Chondrocyte (in vitro differentiated cells): ENCODE measurements at places on chromosomes 3 and 15. TPM values are rescaled to one million over a fixed set of nuclear protein-coding genes. Genes with fewer than 3 reads are reported as not detected.

- DNase-seq, result peak; percentile 62
- no peak overlapping the region for H3K4me3 ChIP-seq
- peaks cover 35% of the 10 kb centered on the region for H3K27me3 ChIP-seq
- H3K27ac ChIP-seq, result no peak overlapping the region
- H3K36me3 ChIP-seq, result no peaks in the 10 kb centered on the region
Measured at GRCh38 chr3:13144163-13145023, 71.2 kb upstream of the IQSEC1 start.

- peak overlapping the region; percentile 98 for H3K27ac ChIP-seq
- peaks cover 70% of the 10 kb centered on the region for H3K4me1 ChIP-seq
- no peak overlapping the region for H3K4me3 ChIP-seq
Measured at GRCh38 chr15:70835841-70836240, 18.1 kb downstream of the LARP6 start.

- H3K4me3 ChIP-seq, result no peak overlapping the region
- H3K4me1 ChIP-seq, result peaks cover 18% of the 10 kb centered on the region
- H3K36me3 ChIP-seq, result no peaks in the 10 kb centered on the region
- peaks cover 2% of the 10 kb centered on the region for H3K27me3 ChIP-seq
- no peak overlapping the region for H3K27ac ChIP-seq
Measured at GRCh38 chr15:72968531-72968922, 83.7 kb upstream of the NEO1 start.

DNA sequence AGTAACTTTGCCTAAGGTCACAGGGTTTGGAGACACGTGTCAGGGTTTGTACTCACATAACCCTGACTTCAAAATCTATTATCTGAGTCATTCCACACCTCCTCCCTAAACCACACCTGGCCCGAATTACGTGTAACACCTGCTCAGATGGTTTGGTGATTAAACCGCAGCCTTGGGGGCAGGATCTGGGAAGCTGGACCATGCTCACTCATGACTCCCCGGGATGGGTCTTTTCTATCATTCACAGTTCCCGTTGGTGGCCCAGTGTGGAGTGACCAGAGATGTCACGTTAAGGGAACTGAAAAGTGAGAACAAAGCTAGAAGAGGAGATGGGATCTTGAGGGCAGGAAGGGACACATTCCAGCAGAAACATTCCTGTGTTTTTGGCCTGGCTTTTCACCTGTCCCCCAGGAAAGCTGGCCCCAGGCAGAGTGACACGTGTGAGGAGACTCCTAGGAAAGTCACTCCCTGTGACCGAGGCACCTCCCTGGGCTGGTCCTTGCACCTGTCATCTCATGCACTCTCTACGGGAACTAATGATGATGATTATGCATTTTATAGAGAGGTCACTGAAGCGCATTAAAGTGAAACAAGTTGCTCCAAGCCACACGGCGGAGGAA lies 75.4 kb upstream of the POMGNT2 start:
- H3K4me3 ChIP-seq, result no peak overlapping the region
- no peaks in the 10 kb centered on the region for H3K27me3 ChIP-seq
- DNase-seq, result no peak
- no peak overlapping the region for H3K27ac ChIP-seq
- no peaks in the 10 kb centered on the region for H3K36me3 ChIP-seq

DNA sequence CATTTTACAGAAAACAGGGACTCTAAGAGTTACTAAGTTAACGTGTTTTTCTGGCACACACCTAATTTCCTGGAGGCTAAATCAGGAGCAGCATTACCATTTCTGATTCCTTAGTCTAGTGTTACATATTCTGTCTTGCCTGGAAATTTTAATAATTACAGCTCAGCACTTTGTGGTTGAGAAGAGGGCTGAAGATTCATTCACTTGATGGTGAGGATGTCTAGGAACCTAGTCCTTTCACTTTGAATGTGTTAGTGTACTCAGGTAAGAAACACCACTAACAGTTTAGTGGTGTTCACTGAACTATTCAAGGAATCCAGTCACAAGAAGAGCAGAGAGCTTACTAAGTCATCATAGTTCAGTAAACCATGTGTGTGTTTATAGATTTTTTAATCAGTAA lies 102.8 kb downstream of the STT3B start:
- no peak for DNase-seq
- H3K36me3 ChIP-seq, result peaks cover 10% of the 10 kb centered on the region
- no peak overlapping the region for H3K27ac ChIP-seq
- H3K4me3 ChIP-seq, result no peak overlapping the region
- H3K4me1 ChIP-seq, result peaks cover 21% of the 10 kb centered on the region

DNA sequence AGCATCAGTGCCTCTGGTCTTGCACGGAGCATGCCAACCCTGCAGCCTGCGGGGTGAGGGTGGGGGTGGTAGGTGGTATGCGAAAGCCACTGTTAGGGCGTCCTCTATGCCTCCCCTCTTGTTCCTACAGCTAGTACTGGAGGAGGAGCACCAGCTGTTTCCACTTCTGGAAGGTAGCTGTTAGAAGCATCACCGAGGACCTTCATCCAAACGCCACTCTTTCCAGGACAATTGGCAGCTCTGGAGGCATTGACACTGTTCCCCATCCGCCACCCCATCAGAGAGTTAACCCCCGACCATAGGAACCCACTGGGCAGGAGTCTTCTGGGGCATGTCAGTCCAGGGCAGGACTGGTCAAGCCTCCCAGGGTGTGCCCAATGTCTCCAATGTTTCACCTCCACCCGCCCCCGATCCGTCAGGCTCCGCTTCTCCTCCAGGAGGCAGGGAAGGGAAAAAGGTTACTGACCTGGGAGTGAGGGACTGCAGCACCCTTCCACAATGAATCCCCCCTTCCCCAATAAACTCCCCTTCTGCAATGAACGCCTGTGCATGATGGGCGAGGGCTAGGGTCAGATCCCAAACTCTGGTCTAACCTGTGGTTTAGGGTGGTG lies 487 bp downstream of the DUOX2 start:
- H3K27ac ChIP-seq, result no peak overlapping the region
- H3K4me3 ChIP-seq, result no peak overlapping the region
- peaks cover 57% of the 10 kb centered on the region for H3K27me3 ChIP-seq
- H3K36me3 ChIP-seq, result peaks cover 2% of the 10 kb centered on the region

DNA sequence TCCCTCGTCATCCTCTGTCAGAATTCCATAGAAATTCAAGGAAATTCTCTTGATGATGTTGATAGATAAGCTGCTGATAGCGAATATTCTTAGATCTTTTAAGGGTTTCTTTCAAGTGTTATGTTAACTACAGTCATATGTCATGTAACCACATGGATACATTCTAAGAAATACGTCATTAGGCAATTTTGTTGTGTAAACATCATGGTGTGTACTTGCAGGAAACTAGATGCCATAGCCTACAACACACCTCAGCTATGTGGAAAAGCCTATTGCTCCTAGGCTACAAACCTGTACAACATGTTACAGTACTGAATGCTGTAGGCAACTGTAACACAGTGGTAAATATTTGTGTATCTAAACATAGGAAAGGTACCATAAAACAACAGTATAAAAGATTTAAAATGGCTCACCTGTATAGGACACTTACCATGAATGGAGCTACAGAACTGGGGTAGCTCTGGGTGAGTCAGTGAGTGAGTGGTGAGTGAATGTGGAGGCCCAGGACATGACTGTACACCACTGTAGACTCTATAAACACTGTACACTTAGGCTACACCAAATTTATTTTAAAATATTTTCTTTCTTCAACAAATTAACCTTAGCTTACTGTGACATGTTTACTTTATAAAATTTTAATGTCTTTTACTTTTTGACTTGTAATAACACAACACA lies 34.6 kb downstream of the GLDN start:
- H3K36me3 ChIP-seq, result no peaks in the 10 kb centered on the region
- no peak overlapping the region for H3K27ac ChIP-seq
- no peak for DNase-seq
- H3K4me3 ChIP-seq, result no peak overlapping the region

- no peak for DNase-seq
- H3K36me3 ChIP-seq, result no peaks in the 10 kb centered on the region
- H3K27ac ChIP-seq, result no peak overlapping the region
- no peak overlapping the region for H3K4me3 ChIP-seq
- no peaks in the 10 kb centered on the region for H3K4me1 ChIP-seq
Measured at GRCh38 chr3:64748244-64748904, 60.6 kb upstream of the ADAMTS9 start.

DNA sequence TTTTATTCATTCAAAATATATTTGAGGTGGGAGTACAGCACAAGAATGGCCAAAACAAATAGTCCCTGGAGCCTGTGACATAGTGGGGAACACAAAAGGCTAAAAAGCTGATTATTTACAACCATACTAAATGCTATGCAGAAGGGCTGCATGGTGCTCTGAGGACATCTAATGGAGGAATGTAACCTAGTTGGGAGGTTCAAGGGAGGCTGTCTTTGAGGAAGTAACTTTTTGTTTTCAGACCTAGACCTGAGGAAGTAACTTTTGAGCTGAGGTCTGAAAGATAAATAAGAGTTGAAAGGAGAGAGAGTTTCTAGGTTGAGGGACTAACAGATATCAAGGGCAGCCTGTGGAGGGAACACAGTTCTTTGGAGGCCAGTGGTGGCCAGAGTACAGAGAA lies 34.8 kb upstream of the RASA2 start:
- no peak overlapping the region for H3K27ac ChIP-seq
- H3K27me3 ChIP-seq, result no peaks in the 10 kb centered on the region
- peaks cover 28% of the 10 kb centered on the region for H3K4me1 ChIP-seq
- DNase-seq, result no peak
- H3K4me3 ChIP-seq, result no peak overlapping the region
- peaks cover 3% of the 10 kb centered on the region for H3K36me3 ChIP-seq

DNA sequence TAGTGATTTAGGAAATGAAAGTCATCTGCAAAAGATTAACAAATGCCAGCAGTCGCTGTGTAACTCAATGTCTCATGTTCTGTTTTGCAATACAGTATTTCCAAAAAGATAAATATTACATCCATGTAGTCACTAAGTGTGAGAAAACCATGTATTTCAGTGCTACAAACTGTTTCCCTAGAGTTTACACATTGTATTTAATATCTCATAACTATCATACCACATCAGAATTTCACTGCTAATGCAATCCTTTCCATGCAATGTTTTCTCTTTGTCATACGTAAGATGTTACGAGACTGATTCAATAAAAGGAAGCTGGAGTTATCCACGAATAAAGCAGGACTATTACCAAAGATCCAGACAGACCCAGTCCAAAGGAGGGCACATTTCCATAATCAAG lies 269.4 kb downstream of the GBE1 start:
- no peak overlapping the region for H3K4me3 ChIP-seq
- peaks cover 6% of the 10 kb centered on the region for H3K36me3 ChIP-seq
- H3K4me1 ChIP-seq, result peaks cover 20% of the 10 kb centered on the region
- H3K27me3 ChIP-seq, result no peaks in the 10 kb centered on the region
- DNase-seq, result no peak

GRCh38 chr3:63441262-63441661 lies 163.2 kb downstream of the SYNPR start:
- no peak overlapping the region for H3K27ac ChIP-seq
- H3K27me3 ChIP-seq, result peaks cover 20% of the 10 kb centered on the region
- H3K4me3 ChIP-seq, result no peak overlapping the region
- DNase-seq, result no peak
- no peaks in the 10 kb centered on the region for H3K4me1 ChIP-seq

DNA sequence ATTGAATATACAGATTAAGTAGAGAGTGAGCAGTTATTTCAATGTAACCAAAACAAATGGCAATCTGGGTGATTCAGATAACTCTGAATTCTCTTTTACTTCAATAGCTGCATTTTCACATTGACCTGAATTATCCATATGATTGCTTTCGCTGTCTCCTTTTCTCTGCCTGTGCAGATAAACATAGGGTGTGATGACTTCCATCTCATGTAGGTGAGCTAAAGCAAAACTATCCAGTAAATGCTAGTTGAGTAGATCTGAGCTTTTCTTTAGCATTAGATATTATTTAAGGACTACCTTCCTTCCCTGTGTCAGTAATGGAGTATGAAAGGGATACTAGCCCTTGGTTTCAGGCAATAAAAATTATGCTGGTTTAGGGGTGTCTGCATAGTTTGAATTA lies 288.6 kb downstream of the OXSM start:
- H3K36me3 ChIP-seq, result no peaks in the 10 kb centered on the region
- no peak overlapping the region for H3K4me3 ChIP-seq
- H3K4me1 ChIP-seq, result no peaks in the 10 kb centered on the region
- H3K27ac ChIP-seq, result no peak overlapping the region
- DNase-seq, result no peak

DNA sequence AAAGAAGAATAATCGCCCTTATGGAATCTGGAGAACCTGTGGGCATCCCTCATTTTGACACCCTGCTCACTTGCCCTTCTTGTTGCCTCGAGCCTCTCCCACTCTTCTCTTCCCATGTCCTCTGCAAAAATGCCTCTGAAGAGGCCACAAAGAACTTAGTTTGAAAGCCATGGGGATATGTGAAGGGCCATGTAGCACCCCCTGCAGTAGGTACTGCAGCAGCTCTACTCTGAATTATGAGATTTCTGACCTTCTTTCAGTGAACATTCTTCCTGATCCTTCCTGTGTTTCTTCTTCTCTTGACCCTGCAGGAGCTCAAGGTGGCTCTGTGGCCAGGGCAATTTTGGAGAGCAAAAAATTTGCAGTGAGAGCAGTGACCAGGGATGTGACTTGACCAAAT lies 30.4 kb upstream of the TRA2B start:
- H3K4me1 ChIP-seq, result no peaks in the 10 kb centered on the region
- H3K4me3 ChIP-seq, result no peak overlapping the region
- H3K27ac ChIP-seq, result no peak overlapping the region
- DNase-seq, result no peak

DNA sequence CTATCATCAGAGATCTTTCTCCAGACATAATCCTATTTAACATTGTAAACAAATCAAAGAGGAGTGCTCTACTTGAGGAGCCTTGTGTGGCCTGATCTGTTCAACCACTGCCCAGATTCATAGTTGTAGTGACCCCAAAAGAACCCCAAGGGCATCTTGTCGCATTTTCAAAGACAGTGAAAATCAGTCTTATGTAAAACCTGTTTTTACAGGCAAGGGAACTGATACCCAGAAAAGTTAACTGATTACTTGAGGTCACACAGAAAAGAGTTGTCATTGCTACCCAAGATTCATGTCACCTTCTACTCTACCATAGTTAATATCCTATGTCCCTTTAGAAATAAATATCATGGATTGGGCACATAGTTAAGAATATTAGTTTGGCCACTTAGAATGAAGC lies 40.5 kb upstream of the ARPP21 start:
- H3K4me3 ChIP-seq, result no peak overlapping the region
- H3K27me3 ChIP-seq, result peaks cover 9% of the 10 kb centered on the region
- H3K4me1 ChIP-seq, result no peaks in the 10 kb centered on the region
- H3K36me3 ChIP-seq, result no peaks in the 10 kb centered on the region

GRCh38 chr15:46416544-46416943 lies 781.7 kb downstream of the SQOR start:
- H3K4me1 ChIP-seq, result no peaks in the 10 kb centered on the region
- no peak for DNase-seq
- H3K36me3 ChIP-seq, result no peaks in the 10 kb centered on the region
- H3K27me3 ChIP-seq, result no peaks in the 10 kb centered on the region

CLSTN2 gene
- total RNA-seq, result 63.7 to 92.7 TPM (median 65.0 TPM) in 3 replicates

MANF gene
- total RNA-seq, result 97.5 to 118 TPM (median 114 TPM) in 3 replicates

BSN gene
- total RNA-seq, result 0.77 to 0.82 TPM (median 0.77 TPM) in 3 replicates

IL17RC gene
- 20.8 to 26.4 TPM (median 21.3 TPM) in 3 replicates for total RNA-seq

SATB1 gene
- total RNA-seq, result 4.4 to 5.9 TPM (median 5.4 TPM) in 3 replicates

SLC26A6 gene
- total RNA-seq, result 66.8 to 70.5 TPM (median 69.3 TPM) in 3 replicates

PROK2 gene
- total RNA-seq, result not detected in 3 replicates

CRYGS gene
- total RNA-seq, result 1.7 to 3.1 TPM (median 2.8 TPM) in 3 replicates

GMNC gene
- 0.05 to 0.29 TPM in 2 of 3 replicates, not detected in the other for total RNA-seq
